Progenitor cell of endocrine pancreas (in vitro differentiated cells): ENCODE measurements at places on chromosomes 4 and X.

DNA sequence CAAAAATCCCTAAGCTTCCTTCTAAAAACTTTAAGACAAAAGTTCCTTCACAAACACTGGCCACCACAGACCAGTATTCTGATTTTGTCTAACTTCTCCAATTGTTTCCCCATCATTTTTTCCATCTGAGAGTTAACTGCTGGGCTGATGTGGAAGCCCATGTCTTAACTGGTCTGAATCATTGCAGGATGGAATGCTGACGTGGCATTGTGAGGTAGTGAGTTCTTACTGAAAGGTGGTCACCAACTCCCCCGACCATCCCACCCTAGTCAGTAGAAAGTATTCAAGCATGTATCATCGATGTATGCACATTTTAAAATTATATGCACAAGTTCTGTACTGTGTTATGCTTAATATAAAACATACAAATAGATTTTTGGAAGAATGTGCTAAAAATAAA is 99.1 kb upstream of the SMIM10 start:
- DNase-seq, result no peak

DNA sequence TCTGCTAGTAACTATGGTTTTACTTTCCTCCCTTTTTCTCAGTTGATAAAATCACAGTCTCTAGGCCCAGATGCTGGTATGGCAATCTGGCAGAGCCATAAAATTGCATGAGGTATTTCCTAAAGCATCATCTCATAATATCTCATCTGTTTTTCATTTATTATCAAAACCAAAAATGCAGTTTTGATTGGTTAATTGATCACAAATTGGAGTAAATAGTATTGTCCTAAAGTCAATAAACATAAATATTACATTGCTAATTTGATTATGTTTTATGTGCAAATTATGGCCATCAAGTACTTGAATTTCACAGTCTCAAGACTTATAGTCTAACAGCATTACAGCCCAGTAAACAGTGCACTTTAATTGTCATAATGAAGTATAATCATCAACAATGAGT is 2365.6 kb downstream of the ARAP2 start:
- no peak for DNase-seq

DNA sequence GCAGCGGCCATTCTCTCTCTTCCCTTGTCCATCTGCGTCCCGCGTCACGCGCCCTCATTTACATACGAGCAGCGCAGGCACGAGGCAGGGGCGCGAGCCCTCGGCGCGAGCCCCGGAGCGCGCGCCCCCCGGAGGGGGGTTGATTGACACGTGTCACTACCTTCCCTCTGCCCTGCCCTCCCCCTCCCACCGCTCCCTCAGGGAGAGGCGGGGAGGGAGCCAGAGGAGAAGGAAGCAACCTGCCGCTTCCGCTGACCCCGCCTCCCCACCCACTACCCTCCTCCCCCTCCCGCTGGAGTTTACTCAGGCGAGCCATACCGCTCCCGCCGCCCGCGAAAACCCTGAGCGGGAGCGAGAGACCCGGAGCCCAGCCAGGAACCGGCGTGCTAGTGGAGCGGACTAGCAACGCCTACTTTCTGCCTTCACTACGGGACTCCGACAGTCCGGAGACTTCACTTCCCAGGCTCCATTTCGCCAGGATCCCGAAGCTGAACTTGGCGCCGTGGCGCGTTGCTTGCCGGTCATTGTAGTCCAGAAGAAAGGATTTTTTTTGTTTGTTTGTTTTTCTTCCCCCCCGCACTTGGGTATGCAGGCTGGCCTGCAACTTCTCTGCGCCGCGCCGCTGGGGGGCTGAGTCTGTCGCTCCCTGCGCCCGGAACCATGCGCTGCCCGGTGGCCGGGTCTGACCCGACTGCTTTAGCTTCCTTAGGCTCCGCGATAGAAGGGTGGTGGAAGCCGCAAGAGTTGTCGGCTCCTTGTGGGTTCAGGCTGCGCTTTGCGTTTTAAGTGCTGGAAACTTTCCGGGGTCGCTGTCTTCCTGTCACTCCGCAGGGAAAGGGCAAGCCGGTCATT is at the start of gene LCORL:
Gene LCORL (minus strand): TSS at position 36 of the 852 bp plus-strand sequence. CDS start 4 bp downstream, at position 32.
- DNase-seq, result peak; percentile 89

GRCh38 chrX:154448484-154448883 is 4.5 kb downstream of the FAM50A start:
- DNase-seq, result no peak

DNA sequence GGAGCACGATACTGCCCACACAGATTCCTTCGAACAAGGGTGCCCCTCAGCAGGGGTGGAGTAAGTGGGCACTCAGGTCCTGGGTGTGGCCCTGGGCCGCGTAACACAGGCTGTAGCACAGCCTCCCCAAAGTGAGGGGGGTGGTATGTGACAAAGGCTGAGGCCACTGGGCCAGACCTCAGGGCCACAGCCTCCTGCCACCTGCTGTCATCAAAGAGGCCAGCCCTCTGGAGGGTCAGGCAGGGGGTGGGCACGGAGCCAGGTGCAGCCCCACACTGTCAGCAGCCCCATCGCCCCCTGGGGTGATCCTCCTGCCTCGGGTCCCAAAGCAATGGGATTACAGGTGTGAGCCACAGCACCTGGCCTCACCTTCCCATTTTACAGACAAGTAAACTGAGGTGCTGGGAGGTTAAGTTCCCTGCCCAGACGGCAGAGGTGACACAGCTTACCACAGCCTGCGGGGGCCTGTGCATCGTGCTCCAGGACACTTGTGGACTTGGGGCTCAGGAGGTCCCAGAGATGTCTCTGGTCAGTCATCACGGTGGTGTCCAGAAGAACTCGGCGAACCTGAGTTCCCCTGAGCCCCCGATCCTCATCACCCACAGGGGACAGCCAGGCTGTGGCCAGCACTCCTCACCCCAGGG is 27.5 kb upstream of the MXD4 start:
- DNase-seq, result no peak

- no peak for DNase-seq
Observed at GRCh38 chrX:120797188-120797851, 78.3 kb downstream of the CT47B1 start.

- DNase-seq, result no peak
Observed at GRCh38 chr4:94957030-94957429, 199.3 kb downstream of the BMPR1B start.

- no peak for DNase-seq
Observed at GRCh38 chr4:101419336-101420135, 72.2 kb upstream of the PPP3CA start.

- DNase-seq, result no peak
Observed at GRCh38 chrX:110435196-110435595, 76.5 kb downstream of the RTL9 start.

GRCh38 chr4:27787195-27787594 is 926.6 kb downstream of the STIM2 start:
- no peak for DNase-seq

- DNase-seq, result no peak
Observed at GRCh38 chrX:6681521-6682145, 146.7 kb upstream of the VCX3A start.

GRCh38 chrX:74277846-74278245 is 26.1 kb upstream of the ZCCHC13 start:
- DNase-seq, result no peak

- no peak for DNase-seq
Observed at GRCh38 chr4:105630670-105631655, 77.5 kb downstream of the INTS12 start.

- no peak for DNase-seq
Observed at GRCh38 chr4:33890841-33891240, 2353.5 kb downstream of the ARAP2 start.

GRCh38 chr4:13537011-13537831 is 7.1 kb downstream of the NKX3-2 start:
- DNase-seq, result no peak

DNA sequence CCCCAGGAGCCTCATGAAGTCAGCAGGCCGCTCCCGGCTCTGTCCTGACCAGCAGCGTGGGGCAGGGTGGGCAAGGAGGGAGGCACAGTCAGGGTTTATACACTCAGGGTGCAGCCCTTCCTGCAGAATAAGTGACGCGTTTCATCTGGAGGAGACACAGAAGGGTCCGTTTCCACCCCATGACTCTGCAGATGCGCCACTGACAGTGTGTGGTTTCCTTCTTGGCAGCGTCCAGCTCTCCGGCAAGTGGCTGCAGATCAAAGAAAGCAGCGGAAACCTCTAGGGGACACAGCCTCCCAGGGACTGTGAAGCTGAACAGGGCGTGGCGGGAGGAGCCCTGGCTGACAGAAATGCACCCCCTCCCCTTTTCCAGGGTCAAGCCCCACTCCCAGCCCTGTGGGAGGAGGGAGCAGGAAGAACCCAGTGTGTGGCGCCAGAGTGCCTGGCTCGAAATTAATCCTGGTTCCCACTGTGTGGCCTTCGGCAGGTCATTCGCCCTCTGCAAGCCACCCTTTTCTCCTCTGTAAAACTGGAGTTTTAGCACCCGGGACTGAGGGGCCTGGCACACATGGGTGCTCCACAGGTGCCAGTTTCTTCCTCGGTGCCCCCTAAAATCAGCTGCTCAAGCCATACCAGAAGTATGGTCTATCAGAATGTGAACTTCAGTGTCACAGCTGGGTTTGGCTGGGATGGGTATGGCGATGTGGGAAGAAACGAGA is 17.3 kb upstream of the TBC1D14 start:
- no peak for DNase-seq

DNA sequence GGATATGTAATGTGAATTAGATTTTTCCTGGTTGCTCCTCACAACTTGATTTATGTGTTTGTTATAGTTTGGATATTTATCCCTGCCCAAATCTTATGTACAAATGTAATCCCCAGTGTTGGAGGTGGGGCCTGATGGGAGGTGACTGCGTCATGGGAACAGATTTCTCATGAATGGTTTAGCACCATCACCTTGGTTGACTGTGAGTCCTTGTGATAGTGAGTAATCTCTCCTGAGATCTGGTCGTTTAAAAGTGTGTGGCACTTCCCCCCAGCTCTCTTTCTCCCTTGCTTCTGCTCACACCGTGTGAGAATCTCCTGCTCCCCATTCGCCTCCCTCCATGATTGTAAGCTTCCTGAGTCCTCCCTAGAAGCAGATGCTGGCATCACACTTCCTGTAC is 2.2 kb downstream of the MID2 start:
- DNase-seq, result no peak

- DNase-seq, result no peak
Observed at GRCh38 chr4:48033825-48034413, 17.3 kb downstream of the NIPAL1 start.

DNA sequence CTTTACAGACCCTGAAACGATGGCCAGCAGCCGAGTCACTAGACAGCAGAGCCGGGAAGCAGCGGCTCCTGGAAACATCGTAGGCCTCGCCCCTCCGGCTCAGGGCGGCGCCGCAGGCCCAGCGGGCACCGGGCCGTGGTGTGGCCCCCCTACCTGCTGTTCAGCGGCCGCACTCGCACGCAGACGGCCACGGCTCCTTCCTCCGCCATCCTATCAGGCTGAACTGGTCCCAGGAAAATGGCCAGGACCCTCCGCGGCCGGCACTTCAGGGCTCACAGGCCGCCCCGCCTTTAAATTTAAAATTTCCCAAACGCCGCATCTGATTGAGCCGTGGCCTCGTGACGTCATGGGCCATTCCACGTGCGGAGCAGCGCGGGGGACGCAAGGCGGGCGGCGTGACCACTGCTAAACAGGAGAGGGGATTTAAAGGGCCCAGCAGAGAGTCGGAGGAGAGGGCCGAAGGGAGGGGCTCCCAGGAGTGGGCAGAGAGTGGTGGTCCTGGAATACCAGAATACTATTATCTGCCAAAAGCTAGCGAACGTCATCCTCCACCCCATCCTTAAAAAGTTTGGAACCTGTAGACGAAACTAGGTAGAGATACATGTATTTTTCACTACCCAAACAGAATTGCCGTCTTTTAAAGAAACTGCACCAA is at the start of gene CENPE:
Gene CENPE (minus strand): TSS at position 233 of the 655 bp plus-strand sequence. CDS start 24 bp downstream, at position 209.
- DNase-seq, result peak; percentile 85

DNA sequence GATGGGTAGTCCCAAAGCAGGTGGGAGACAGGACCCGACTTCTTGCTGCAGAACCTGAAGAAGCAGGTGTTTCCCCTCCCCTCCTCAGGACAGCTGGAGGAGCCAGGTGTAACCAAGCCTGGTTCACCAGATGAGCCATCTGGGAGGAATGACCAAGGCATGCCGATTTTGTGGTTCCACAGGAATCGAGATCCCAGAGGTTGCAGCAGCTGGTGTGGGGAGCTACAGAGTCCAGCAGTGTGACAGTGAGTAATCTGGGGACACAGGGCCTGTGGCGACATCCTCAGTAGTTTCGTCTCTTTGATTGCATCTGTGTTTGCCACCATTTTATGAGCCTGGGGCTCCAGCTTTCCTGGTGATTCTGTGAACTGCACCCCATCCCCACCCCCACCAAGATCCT is 2.6 kb upstream of the NDP start:
- DNase-seq, result no peak

DNA sequence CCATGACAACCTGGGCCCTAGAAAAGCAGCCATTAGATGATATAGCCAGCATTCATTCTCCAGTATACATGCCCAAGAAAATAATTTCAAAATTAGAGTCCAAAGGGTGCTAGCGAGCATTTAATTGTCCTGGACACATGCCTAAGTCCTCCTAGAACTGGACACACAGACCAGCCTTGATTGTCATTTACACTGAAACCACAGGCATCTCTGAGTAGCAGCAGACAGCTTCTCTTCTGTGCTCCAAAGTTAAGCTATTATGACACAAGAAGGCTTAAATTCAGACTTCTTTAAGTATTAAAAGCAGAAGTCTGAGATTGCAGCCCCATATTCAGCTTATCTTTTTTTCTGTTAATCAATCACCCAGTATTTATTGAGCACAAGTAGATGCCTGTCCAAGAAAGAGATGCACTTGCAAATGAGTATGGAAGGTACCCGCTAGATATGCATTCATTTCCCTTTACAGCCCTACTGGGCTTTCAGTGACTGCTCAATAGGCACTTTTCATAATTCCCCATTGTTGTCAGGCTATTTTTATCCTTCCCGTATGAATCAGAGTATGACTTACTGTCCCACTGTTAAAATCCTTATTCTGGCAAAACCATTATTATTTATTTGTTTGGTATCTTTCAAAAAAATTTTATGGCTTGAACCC is 374.1 kb downstream of the FBXW7 start:
- no peak for DNase-seq

DNA sequence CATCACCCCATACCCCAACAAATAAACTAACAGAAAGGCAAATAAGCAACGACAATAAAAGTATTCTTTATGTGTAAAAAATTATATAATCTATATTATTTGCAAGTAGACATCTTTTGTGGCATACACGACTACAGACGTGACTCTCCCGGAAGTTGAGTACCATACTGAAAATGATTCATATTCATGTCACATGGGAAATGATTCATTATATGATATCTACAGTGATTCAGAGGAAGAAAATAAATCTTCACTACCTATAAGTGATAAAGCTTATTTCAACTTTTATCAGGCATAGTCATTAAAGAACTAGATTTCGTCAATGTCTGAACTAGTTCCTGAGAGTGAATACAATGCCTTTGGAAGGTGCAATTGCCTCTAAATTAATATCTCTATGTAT is 4.6 kb upstream of the ANTXR2 start:
- DNase-seq, result no peak

DNA sequence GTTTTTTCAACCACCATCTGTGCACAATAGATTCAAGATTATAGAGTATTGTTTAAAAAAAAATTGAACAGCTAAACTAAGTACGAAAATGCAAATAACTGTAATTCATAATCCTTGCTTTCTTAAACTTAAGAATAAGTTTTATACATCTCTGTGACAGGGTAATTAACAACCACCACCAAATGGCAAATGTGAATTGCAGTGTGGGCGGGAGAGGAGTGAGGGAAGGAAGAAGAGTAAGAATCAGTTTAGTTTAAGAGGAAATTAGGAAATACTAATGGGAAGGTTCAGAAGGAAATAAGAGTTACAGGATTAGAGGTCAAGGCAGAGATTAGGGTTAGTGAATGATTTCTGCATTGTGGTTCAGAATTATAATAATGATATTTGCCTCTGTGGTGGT is 430.9 kb downstream of the SPRY1 start:
- no peak for DNase-seq
